ENCODE measurements at places on chromosomes 1 and 21. TPM values are rescaled to one million over a fixed set of nuclear protein-coding genes. Genes with fewer than 3 reads are reported as not detected.

The MTARC2 gene
- total RNA-seq, result 24.9 TPM

The SPRR2F gene
- total RNA-seq, result not detected

- peaks cover 13% of the 10 kb centered on the region for H3K36me3 ChIP-seq
- no peaks in the 10 kb centered on the region for H3K27me3 ChIP-seq
- H3K4me1 ChIP-seq, result peaks cover 2% of the 10 kb centered on the region
- no peak overlapping the region for H3K4me3 ChIP-seq
- no peak for DNase-seq
Measured at GRCh38 chr1:169371404-169371803, 3.4 kb downstream of the BLZF1 start.

- H3K36me3 ChIP-seq, result no peaks in the 10 kb centered on the region
- no peaks in the 10 kb centered on the region for H3K4me1 ChIP-seq
Measured at GRCh38 chr1:56397409-56397808, 182.0 kb downstream of the PLPP3 start.

The RUNX3 gene
- total RNA-seq, result 0.84 TPM

DNA sequence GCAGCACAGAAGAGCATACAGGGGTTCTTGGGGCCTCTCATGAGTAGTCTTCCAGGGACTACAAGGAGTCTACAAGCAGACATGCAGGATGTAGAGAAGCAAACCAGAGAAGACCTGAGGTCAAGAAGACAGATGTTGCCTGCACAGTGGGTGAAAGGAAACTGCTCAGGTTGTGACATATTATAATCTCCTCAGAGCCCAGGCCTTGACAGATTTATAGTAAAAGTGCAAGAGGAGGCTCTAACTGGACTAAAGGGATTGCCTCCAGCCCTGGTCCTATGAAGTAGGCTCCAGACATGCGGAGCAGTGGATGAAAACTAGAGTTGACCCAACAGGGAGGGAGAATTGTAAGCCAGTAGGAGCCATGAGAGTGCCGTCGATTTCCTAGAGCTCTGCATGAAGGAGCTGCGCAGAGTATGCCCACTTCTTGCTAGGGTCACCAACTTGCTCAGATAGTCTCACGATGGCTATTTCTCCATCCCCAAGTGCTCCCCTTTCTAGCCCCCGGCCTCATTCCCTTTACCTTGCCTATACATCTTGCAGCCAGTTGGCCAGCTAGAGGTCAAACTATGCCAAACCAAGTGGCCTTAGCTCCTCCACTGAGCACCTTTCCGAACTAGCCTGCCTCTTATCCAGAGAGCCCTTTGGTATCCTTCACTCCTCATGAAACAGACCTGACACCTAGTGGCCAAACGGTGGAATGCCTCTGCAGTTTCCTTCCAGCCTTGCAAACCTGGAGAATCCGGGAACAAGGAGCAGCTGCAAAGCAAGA, 36.2 kb upstream of the IPO9 start:
- peak; percentile 55 for DNase-seq
- no peaks in the 10 kb centered on the region for H3K4me1 ChIP-seq
- H3K4me3 ChIP-seq, result no peak overlapping the region
- no peaks in the 10 kb centered on the region for H3K36me3 ChIP-seq
- H3K27ac ChIP-seq, result no peak overlapping the region
- H3K27me3 ChIP-seq, result no peaks in the 10 kb centered on the region

The PUM1 gene
- 41.1 TPM for total RNA-seq

DNA sequence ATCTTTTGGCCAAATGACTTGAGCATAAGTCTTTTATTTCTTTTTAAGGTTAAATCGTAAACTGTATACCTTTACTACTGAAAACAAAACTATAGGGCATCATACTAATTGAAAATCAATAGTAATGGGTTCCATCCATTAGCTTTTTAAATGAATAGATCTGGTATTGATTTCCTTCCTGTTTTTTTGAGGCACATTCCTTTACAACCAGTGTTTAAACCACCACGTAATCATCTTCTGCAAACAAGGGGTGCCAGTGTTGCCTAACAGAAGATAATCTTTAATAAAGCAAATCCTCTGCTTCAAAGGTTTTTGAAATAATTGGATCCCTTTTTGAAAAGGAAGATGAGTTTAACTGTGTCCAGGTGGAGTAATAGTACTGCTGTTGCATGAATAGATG, 48.7 kb upstream of the ANGPTL1 start:
- H3K4me1 ChIP-seq, result no peaks in the 10 kb centered on the region
- H3K27ac ChIP-seq, result no peak overlapping the region
- H3K27me3 ChIP-seq, result no peaks in the 10 kb centered on the region
- no peak overlapping the region for H3K4me3 ChIP-seq

DNA sequence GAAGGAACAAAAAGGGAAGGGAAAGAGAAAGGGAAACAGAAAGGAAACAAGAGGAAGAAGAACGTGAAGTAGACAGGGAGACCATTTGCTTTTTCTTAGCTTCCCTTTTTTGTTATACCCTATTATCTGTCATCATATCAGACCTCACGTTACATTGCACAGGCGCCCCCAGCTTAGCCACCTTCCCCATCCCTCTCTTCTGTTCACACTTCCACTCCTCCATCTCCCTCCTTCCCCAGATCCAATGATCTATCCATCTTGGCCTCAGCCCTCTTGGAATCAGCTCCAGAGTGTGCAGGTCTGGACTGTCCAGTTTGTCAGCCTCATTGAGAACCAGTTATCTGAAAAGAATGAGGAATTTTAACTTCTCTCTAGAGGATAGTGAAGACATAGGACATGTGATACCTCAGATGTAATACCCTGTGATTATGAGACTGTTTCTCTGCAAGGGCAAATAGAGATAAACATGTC, 101.1 kb upstream of the ERRFI1 start:
- DNase-seq, result no peak
- H3K27me3 ChIP-seq, result no peaks in the 10 kb centered on the region
- H3K4me1 ChIP-seq, result peaks cover under 1% of the 10 kb centered on the region
- H3K36me3 ChIP-seq, result no peaks in the 10 kb centered on the region
- no peak overlapping the region for H3K27ac ChIP-seq
- H3K4me3 ChIP-seq, result no peak overlapping the region

The KCNJ9 gene
- total RNA-seq, result not detected

DNA sequence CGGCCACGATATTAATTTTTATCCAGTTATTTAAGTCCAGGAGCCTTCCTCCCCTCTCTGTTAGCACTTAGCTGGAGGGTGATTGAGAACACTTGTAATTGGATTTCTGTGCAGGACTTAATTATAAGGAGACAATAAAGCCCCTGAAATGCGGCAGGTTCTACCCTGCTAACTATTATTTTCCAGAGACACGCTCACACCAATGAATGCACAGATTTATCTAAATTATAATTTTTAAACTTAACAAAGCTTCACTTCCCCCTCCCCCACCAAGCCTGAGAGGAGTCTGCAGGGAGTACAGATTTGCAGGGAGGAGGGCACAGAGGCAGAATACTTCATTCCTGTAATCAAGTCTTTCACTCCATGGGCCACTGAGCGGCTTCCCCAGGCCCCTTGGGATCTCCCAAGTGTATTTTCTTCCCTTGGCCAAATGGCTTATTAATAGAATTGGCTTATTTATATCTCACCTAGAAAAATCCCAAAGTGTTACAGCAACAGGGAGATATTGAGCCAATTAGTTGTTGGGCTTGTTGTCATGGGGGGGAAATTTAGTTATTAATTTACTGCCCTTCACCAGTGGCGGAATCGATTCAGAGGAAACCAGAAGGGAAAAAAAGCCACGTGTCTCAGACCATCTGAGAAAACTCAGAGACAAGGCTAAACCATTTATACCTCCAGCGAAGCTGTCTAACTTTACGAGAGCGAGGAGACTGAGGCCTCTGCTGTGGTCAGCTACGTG, 99.0 kb upstream of the CD34 start:
- no peaks in the 10 kb centered on the region for H3K4me1 ChIP-seq
- H3K27me3 ChIP-seq, result no peaks in the 10 kb centered on the region
- H3K36me3 ChIP-seq, result no peaks in the 10 kb centered on the region
- no peak for DNase-seq

DNA sequence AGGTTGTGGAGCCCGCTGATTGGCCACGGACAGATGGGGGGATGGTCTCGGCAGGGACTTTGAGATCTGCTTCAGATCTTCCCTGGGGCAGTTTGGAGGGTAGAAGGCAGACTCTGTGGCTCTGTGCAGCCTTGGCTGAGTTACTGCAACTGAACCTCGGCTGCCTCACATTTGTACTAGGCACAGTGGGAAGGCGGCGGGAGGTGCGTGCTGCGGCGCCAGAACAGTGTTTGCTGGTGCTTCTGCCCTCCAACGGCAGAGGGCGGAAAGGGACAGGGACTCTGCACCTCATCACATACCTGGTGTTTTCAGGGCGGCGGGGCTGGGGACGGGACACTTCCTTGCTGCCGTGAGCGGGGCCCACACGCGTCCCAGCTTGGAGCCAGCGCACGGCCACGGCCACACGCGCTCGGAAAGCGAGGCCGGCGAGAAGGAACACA, 26.2 kb downstream of the SLC66A1 start:
- no peaks in the 10 kb centered on the region for H3K36me3 ChIP-seq
- H3K4me1 ChIP-seq, result no peaks in the 10 kb centered on the region
- no peak overlapping the region for H3K4me3 ChIP-seq
- H3K27me3 ChIP-seq, result no peaks in the 10 kb centered on the region
- peak; percentile 65 for DNase-seq
- peak overlapping the region; percentile 57 for H3K27ac ChIP-seq

DNA sequence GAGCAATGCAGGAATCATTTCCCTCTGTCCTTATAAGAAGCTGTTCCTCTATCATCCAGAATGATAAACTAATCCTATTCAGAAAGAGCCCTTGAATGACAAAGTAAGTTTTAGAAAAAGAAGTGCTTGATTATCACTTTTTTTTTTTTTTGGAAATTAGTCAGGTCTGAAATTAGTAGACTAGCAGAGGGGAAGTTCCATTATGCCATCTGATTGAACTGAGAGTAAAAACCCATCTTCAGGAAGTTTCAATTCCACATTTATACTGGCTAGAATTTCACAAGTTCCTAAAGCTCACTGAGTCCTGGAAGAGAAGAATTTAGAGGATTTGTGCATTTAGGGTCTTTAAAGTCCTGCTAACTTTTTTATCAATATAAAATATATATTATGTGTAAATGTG, 128.8 kb upstream of the COA6 start:
- H3K27me3 ChIP-seq, result no peaks in the 10 kb centered on the region
- H3K4me3 ChIP-seq, result no peak overlapping the region
- H3K4me1 ChIP-seq, result no peaks in the 10 kb centered on the region
- H3K27ac ChIP-seq, result no peak overlapping the region
- DNase-seq, result no peak

The CYP4Z1 gene
- total RNA-seq, result 0.50 TPM

The WNT3A gene
- total RNA-seq, result not detected

- peak; percentile 85 for DNase-seq
- peak overlapping the region; percentile 98 for H3K27ac ChIP-seq
- H3K4me1 ChIP-seq, result peaks cover 32% of the 10 kb centered on the region
- H3K36me3 ChIP-seq, result no peaks in the 10 kb centered on the region
- no peaks in the 10 kb centered on the region for H3K27me3 ChIP-seq
Measured at GRCh38 chr1:44807364-44808062, 362 bp upstream of the DYNLT4 start.

The GREM2 gene
- total RNA-seq, result 0.19 TPM

The DENND2D gene
- total RNA-seq, result 14.9 TPM

- H3K4me3 ChIP-seq, result no peak overlapping the region
- no peaks in the 10 kb centered on the region for H3K36me3 ChIP-seq
- H3K27me3 ChIP-seq, result no peaks in the 10 kb centered on the region
- no peaks in the 10 kb centered on the region for H3K4me1 ChIP-seq
Measured at GRCh38 chr1:25026304-25026703, 96.2 kb upstream of the RUNX3 start.

DNA sequence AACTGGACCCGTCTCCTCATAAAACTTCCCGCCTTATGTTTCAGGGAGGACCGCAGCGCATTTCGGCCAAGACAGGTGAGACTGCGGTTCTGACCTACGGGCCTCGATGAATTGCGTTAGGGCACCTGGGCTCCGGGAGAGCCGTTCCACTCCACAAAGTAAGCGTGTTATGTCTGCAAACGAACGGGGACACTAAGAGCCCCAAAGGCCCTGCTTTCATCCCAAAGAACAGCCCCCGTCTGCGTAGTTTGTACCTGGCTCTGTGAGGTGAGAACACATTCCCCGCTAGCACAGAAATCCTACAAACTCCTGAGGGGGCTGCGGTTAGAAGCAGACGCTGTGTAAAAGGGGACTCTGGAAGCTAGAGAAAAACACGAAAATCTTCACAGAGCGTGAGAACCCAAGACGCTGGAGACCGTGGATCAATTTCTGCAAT, 41.6 kb upstream of the PPIAL4F start:
- H3K27ac ChIP-seq, result no peak overlapping the region
- no peaks in the 10 kb centered on the region for H3K36me3 ChIP-seq
- no peaks in the 10 kb centered on the region for H3K4me1 ChIP-seq
- peaks cover 2% of the 10 kb centered on the region for H3K27me3 ChIP-seq
- no peak overlapping the region for H3K4me3 ChIP-seq

- H3K4me1 ChIP-seq, result no peaks in the 10 kb centered on the region
- H3K27ac ChIP-seq, result no peak overlapping the region
- no peaks in the 10 kb centered on the region for H3K27me3 ChIP-seq
- no peak for DNase-seq
- no peaks in the 10 kb centered on the region for H3K36me3 ChIP-seq
Measured at GRCh38 chr1:38929476-38929875, 12.2 kb downstream of the RHBDL2 start.

The KRTAP21-2 gene
- not detected for total RNA-seq

DNA sequence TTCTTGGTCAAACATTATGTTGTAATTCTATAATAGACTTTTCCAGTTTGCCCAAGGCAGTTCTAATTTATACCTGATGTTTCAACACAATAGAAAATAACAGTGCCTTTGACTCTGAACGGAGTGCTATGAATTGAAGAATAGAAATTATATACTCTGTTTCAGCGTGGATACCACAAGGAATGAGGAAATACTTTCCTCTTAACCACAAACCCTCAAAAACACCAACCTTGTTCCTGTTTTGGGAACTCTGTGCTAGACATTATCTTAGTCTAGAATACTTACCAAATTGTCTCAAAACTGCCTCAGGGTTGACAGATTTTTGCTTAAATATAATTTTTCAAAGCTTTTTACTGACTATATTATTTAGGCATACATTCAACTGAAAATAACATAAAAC, 1629.3 kb downstream of the MRPL39 start:
- no peaks in the 10 kb centered on the region for H3K27me3 ChIP-seq
- no peak overlapping the region for H3K27ac ChIP-seq
- no peak for DNase-seq
- H3K4me1 ChIP-seq, result no peaks in the 10 kb centered on the region

DNA sequence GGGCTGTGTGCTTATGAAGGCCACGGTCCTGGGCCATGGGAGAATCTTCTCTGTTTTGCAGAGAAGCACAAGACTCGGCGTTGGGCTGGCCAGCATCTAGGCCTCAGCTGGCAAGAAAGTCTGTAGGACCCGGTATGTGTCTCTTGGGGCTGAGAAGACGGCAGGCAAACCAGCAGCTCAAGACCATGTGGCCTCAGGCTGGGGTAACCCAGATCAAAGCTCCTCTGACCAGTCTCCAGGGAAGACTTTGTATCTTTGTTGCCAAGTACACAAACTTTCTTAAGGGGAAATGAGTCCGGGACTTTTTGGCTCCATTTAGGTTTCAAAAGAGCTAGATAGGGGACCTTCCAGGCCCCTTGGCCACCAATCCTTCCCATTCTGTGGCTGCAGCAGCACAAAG, 60.1 kb downstream of the PTP4A2 start:
- H3K4me1 ChIP-seq, result peaks cover 17% of the 10 kb centered on the region
- H3K4me3 ChIP-seq, result no peak overlapping the region
- no peak overlapping the region for H3K27ac ChIP-seq

The FAM72C gene
- total RNA-seq, result 12.2 TPM

GRCh38 chr1:230705289-230706019, 8.5 kb downstream of the AGT start:
- no peak overlapping the region for H3K27ac ChIP-seq
- peaks cover 35% of the 10 kb centered on the region for H3K4me1 ChIP-seq
- no peak for DNase-seq
- no peaks in the 10 kb centered on the region for H3K27me3 ChIP-seq
- peaks cover 17% of the 10 kb centered on the region for H3K36me3 ChIP-seq

GRCh38 chr1:16093611-16094010, 20.2 kb upstream of the FAM131C start:
- no peak overlapping the region for H3K4me3 ChIP-seq
- no peak overlapping the region for H3K27ac ChIP-seq
- H3K36me3 ChIP-seq, result no peaks in the 10 kb centered on the region
- H3K4me1 ChIP-seq, result no peaks in the 10 kb centered on the region
- no peak for DNase-seq
- H3K27me3 ChIP-seq, result no peaks in the 10 kb centered on the region

All from liver (tissue), 10 donors.